Stimulated activated CD8-positive, alpha-beta memory T cell treated with anti-CD3 and anti-CD28 coated beads, Interleukin-12 subunit alpha, Interleukin-12 subunit beta, amount 100 ng/mL, for 1 hour (primary cell): ENCODE measurements at places on chromosomes 16 and 17.

- no peak for DNase-seq
Observed at GRCh38 chr17:13560935-13561334, 40.8 kb downstream of the HS3ST3A1 start.

GRCh38 chr17:36632916-36633771, 31.8 kb downstream of the MRM1 start:
- no peak for DNase-seq

GRCh38 chr17:35065880-35066279, 2.4 kb upstream of the RFFL start:
- no peak for DNase-seq

GRCh38 chr16:88596483-88596882, 26.3 kb downstream of the ZC3H18 start:
- no peak for DNase-seq
